ENCODE measurements at places on chromosomes 2 and 18.

- DNase-seq = no peak
Observed at GRCh38 chr2:237618449-237618848, 8.9 kb upstream of the LRRFIP1 start.

GRCh38 chr2:68839260-68839833 is 31.9 kb downstream of the BMP10 start:
- no peak for DNase-seq

- no peak for DNase-seq
Observed at GRCh38 chr18:55744206-55744605, 156.2 kb upstream of the TCF4 start.

GRCh38 chr18:43917520-43917919 is 640.2 kb upstream of the SYT4 start:
- DNase-seq = no peak

DNA sequence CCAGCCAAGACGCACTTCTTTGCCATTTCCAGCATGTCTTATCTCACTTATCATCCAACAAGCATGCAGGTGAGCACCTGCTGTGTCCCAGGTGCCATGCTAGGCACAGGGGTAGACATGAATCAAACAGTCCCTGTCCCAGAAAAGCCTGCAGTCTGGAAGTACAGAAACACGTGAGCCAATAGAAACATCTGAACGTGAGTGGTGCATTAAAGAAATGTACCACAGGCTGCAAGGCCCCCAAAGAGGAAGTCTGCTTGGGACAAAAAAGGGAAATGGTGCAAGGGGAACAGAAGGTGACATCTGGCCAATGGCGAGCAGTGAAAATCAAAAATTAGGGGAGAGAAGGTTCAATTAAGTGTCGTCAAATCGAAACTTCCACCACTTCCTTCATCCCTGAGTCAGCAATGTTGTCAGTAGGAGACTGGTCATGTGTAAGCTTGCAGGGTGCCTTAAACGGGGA is 17.6 kb upstream of the TMEM247 start:
- no peak for DNase-seq

DNA sequence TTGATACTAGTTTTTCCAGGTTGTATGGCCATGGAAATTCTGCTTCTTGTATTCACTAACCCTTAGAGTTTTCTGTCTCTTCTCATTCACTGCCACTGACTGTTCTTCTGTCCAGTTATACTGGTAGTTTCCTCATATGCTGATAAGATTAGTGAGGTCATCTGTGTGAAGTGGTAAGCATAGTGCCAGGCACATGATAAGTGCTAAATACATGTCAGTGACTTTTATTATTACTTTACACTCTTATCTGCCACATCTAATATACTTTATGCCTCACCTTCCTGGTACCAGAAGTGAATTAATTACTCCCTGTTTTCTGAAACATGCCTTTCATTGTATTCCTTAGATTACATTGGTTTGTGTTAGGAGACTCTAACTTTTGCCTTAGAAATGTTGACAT is 91.3 kb downstream of the NBEAL1 start:
- no peak for DNase-seq

- DNase-seq = no peak
Observed at GRCh38 chr18:68532328-68532885, 182.5 kb downstream of the TMX3 start.
